ENCODE measurements at places on chromosomes 6 and 20.

GRCh38 chr6:111951497-111952085 lies 78.3 kb upstream of the FYN start:
- no peak for DNase-seq

DNA sequence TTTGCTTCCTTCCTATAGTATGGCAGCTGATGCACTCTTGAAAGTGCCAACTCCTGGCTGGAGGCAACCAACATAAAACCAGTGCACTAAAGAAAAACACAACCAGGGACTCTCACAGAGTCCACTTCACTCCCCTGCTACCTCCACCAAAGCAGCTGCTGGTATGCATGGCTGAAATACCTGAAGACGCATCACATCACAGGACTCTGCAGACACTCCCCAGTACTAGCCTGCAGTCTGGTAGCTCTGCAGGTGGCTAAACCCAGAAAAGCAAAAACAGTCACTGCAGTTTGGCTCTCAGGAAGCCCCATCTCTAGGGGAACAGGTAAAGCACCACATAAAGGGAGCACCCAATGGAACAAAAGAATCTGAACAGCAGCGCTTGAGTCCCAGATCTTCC lies 473.0 kb upstream of the SPTLC3 start:
- no peak for DNase-seq

DNA sequence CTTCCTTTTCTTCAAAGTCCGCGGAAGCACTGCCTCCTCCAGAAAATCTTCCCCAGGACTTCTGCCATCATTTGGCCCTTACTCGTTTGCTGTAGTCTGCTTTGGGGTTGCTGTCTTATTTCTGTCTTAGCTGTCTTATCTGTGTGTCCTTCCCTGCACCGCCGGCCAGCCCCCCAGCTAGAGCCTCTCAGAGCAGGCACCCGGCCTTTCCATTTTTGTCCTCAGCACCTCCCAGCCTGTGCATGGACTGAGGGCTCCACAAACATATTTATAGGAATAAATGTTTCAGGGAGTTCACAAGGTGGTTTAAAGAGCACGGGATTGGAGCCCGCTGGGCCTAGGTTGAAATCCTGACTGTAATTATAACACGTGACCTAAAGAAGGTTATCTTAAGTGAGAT lies 8.1 kb downstream of the GLP1R start:
- no peak for DNase-seq

DNA sequence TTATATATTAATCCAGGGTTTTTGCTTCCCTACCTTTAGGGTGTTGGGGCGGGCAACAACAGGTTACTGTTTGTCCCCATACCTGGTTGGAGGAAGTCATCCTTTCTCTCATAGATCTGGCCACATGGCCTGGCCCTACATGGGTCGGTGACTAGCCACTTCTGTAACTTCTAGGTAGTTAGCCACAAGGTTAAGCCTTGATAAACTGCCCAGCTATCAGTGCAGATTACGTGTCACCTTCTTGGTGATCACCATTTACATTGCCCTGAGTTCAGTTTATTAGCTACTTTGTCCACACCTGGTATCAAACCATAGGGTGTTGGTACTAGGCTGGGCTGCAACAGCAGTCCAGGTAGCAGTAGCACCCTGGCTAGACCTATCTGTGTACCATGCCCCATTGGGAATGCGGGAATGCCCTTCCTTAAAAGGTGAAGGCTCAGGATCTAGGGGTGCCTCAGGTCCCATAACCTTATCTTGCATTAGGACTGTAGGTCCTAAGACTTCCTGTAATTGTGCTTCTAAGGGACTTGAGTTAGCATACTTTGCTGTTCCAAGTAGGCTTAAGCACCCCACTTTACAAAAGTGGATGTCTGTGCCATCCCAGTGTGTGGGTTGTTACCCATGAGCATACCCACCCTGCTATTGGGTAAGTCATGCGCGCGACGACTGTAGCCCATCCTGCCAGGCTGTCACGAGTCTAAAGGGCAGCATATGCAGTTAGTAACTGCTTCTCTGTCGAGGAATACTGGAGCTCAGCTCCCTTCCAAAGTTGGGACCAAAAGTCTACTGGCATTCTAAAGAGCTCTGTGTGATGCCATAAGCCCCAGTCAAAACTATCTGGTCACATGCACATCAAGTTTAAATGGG lies 5.2 kb downstream of the ZKSCAN3 start:
- DNase-seq, result no peak

DNA sequence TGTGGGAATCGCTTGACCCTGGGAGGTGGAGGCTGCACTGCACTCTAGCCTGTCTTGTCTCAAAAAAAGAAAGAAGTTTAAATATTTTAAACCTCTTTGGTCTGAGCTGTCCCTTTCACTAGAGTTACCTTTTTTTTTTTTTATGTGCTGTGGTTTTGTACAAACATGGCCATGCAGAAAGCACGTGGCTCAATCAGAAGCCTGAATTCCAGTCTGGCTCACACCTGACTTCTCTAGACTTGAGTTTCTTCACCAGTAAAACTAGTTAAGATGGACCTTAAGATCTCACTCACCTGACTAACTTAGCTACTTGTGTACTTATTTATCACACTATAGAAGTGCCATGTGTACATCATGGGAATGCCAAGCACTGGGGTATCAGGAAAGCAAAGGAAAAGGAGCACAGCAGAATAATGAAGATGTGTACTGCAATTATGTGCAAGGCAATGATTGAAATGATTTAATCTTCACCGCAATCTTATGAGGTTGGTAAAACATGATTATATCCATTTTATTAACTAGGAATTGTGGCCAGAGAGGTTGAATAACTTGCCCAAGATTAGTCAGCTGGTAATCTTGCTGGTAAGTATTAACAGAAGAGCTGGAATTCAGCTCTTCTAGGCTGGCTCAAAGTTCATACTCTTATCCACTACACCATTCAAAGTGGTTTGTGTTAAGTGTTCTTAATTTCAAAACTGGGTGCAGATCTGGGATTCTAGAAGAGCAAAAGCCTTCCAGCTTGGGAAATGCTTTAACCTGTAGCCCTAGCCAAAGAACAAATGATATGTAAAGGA lies 10.7 kb downstream of the HMGN3 start:
- DNase-seq, result no peak

GRCh38 chr6:25998379-25998778 lies 35.8 kb downstream of the TRIM38 start:
- DNase-seq, result no peak

- no peak for DNase-seq
Measured at GRCh38 chr6:88441346-88441745, 275.2 kb upstream of the CNR1 start.

GRCh38 chr6:129638055-129638684 lies 71.8 kb downstream of the ARHGAP18 start:
- no peak for DNase-seq

DNA sequence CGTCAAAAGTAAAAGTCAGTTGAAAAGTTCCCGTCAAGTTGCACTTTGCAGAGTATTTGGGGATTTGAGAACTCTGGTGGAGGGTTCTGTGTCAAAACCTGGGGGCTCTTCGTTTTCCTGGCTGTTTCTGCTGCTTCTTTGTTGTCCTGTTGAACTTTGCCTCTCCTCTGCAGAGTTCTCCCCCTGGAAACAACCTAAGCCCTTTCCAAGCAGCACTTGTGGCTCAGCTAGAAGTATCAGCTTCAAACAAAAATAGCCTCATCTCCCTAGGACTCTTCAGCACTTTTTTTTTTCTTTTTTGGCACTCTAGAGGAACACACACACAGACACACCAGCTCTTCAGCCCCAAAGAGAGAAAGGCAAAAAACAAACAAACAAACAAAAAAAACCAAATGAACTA lies at the start of gene TRDN:
TSS of gene TRDN (minus strand) at position 169 of the 400 bp plus-strand sequence. CDS start 175 bp downstream, outside the sequence.
- DNase-seq, result no peak

DNA sequence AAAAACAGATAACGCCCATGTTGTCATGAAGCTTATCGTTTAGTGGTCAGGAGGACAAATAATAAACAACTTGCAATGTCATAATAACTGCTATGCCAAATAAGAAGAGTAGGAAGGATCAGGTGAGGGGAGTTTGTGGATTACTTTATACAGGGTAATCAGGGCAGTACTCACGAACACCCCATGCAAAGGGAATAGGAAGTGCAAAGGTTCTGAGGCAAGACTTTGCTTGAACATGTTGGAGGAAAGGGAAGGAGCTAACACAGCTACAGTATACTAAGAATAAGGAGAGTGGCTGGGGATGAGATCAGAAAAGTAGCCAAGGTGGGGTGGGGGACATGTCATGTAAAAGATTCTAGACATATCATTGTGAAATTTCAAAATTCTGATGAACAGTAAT lies 292.0 kb upstream of the RUNX2 start:
- DNase-seq, result no peak

DNA sequence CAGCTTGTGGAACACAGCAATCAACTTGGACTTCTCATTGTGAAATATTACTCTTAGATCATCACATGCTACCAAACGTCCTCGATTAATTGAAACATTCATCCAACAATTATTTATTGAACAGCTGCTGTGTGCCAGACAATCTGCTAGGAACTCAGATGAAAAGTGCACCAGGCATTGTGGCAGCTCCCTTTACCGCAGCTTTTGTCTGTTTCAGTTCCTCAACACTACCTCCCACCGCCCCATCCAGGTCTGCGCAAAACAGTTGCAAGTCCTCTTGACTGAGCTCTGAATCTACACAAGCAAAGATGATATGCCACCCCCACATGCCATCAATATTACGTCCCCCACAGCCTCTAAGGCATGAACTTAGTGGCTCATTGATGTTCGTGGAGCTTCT lies 1094.4 kb upstream of the MAP3K7 start:
- DNase-seq, result no peak

DNA sequence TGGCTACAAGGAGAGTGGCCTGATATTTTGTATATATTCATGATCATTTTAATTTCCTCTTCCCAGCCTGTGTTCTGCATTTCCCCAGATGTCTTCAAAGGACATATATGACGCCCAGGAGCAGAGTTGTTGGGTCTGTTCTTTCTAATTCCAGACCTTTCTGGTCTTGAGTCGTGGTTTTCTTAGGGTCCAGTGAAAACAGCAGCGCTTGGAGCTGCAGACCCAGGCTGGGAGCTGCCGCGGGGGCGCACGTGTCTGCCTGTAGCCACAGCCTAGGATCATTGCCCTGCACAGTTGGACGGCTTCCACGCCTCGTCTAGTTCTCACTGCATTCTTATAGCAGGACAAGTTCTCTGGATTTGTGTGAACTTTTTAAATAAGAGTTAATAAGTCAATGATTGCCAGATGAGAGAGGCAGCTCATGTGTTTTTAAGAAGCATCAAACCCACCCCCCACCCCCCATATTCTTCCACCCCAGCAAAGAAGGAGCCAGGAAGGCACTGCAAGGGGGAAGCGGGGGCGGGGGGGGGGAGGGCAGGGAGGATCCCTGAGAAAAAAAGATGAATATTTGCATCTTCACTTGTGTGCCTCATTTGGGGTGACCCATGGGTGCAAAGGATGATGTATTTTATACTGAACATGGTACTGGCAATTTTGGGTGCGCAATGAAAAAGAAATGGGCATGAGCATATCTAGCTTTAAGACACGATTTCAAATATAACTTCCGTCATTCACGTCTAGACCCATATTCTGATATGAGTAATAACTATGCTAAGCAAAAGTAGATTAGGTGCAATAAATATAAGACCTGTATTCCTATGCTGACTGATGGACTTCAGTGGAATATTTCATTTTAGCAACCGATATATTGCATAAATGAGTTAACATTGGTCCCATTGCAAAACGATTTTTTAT lies 160.0 kb downstream of the TBXT start:
- DNase-seq, result no peak

DNA sequence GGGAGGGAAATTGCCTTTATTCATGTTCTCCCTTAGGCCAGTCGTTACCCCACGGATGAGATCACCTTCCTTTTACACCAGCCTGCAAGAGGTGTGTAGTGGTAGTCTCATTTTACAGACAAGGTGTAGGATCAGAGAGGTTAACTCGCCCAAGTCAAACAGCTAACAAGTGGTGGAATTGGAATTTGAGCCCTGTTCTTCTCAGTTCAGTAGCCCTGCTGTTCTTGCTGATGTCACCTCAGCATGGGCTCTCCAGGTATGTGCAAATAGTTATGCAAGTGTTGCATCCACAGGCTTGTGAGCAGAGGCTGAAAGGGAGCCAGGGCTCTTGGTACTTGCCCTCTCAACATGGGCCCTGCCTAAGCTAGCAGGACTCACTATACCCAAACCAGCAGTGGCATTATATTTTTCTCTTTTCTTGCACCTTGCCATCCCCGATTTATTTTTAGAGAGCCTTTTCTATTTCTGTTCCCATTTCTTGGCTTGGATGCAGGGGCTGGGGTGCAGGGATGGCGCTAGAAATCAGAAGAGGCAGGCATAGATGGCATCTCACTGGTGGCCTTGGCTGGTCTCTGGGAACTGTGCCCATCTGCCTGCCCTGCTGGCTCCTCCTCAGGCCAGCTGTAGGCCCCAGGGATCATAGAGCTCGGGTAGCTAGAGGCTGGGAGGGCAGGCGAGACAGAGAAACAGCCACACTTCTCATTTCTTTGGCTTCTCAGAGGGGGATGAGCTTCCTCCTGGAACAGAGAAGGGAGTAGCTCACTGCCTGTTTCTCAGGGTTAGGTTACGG lies 18.2 kb downstream of the PPARD start:
- no peak for DNase-seq

- no peak for DNase-seq
Measured at GRCh38 chr6:134238960-134239795, 78.7 kb downstream of the SGK1 start.

- no peak for DNase-seq
Measured at GRCh38 chr20:49751397-49751736, 37.7 kb upstream of the B4GALT5 start.

GRCh38 chr20:13865791-13866351 lies 81.0 kb downstream of the NDUFAF5 start:
- no peak for DNase-seq

DNA sequence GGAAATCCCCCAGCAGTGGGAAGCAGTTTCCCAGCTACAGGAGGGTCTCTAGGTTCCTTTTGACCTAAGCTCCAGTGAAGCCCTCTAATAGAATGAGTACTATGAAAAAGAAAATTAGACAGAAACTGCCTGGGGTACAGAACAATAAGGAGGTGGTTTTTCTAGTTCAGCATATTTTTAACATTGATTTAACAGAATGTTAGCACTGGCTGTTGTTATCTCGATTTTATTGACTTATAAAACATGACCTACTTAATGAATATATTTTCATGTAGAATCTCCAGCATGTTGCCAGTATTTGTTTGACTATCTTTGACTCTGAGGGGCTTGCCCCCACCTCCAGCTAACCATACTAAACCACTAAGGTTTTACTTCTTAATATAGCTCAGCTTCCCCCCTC lies 19.6 kb downstream of the SCGN start:
- DNase-seq, result no peak

- no peak for DNase-seq
Measured at GRCh38 chr6:164150232-164150631, 735.7 kb downstream of the QKI start.

- no peak for DNase-seq
Measured at GRCh38 chr6:89597988-89598387, 40.6 kb downstream of the LYRM2 start.

DNA sequence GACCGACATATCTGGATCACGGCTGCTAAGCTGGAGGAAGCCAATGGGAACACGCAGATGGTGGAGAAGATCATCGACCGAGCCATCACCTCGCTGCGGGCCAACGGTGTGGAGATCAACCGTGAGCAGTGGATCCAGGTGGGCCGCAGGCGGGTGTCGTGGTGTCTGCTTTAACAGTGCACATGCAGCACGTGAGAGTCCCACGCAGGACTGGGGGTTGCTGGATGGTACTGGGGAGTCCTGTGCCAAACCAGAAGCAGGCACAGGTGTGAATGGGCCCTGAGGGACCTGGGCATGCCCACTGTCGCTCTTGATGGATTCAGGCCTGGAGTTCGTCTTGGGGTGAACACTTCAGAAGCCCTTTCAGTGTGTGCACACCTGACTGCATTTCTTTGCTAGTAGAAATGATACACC lies 24.6 kb upstream of the C20orf204 start:
- DNase-seq, result no peak
